ENCODE measurements at places on chromosomes 12 and 14. TPM values are rescaled to one million over a fixed set of nuclear protein-coding genes. Genes with fewer than 3 reads are reported as not detected.

Gene ARMH4
- 3.3 TPM for total RNA-seq

- DNase-seq: peak; percentile 20
Measured at GRCh38 chr14:103625356-103626095, 3.5 kb upstream of the KLC1 start.

- DNase-seq: peak; percentile 93
Measured at GRCh38 chr12:113214895-113215400, 6.3 kb upstream of the TPCN1 start.

DNA sequence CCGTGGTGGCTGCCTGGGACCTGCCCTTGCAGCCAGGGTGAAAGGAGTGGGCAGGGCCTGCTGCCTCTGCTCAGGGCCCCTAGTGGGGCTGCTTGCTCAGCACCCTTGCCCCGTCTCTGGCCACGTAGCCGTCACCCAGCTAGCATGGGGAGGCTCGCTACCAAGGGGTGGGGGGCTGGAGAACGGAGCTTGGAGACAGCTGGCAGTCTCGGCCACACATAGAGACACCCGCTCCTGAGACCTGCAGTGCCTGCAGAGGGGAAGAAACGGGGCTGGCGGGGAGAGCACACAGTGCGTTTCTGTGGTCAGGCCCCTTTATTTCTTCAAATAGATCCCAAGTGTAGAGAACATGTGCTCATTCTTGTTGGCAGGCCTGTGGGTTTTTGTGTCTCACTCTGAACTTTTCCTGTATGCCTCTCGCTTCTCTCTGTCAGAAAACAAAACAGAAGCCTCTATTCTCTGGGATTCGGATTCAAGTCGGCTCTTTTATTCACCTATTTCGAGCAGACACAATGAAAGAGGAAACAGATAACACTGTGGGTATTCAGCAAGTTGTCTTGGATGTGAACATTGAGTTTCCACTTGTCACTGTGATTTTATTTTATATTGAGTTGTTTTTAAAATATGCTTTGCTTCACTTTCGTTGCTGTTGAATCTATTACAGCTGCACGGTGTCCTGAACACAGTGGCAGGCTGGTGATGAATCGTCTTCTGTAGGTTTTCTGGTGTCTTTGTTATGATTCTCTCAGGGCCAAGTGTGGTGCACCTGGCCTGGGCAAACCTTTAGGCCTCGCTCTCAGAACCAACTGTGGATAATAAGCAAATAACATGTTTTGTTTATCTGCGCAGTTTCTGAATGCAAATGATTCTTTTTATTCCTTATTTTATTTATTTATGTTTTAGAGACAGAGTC, 26.5 kb downstream of the PACS2 start:
- no peak for DNase-seq

- DNase-seq: no peak
Measured at GRCh38 chr14:35558680-35559079, 24.7 kb downstream of the INSM2 start.

Gene SLC6A15
- total RNA-seq: 12.5 TPM

Gene PIWIL1
- total RNA-seq: 0.68 TPM

- DNase-seq: no peak
Measured at GRCh38 chr14:80764921-80765507, 176.5 kb downstream of the CEP128 start.

Gene ZNF891
- total RNA-seq: 0.51 TPM

- DNase-seq: peak; percentile 58
Measured at GRCh38 chr14:91303091-91303923, 58.8 kb upstream of the GPR68 start.

Gene TUBA1B
- total RNA-seq: 3,979 TPM

DNA sequence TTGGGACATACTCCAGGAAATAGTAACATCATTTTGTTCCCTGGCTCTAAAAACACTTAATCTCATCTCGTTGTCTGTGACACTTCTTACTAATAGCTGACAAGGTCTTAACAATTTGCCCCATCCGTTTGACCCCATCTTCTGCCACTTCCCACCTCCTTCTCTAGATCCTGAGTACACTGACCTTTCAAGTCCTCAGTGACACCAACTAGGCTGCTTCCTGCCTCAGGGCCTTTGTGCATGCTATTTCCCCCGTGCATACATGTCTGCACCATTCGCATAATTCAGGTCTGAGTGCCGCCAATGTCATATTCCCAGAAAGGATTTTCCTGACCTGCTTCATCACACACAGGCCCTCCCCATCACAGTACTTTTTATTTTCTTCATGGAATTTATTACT, 70.6 kb upstream of the CCND2 start:
- DNase-seq: no peak

DNA sequence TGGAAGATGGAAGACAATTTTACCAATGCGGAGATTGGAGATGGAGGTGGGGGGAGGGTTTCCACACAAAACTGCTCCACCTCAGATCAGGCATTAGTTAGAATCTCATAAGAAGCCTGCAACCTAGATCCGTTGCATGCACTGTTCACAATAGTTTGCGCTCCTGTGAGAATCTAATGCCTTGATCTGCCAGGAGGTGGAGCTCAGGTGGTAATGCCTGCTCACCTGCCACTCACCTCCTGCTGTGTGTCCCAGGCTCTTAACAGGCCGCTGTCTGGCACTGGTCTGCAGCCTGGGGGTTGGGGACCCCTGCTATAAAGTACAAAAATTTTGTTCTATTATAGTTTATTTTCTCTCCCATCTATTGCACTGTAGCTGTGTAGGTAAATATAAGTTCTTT, 84.9 kb upstream of the FOXG1 start:
- DNase-seq: no peak

GRCh38 chr12:52636189-52636588, 15.8 kb downstream of the KRT2 start:
- no peak for DNase-seq

Gene CLEC4E
- total RNA-seq: not detected

DNA sequence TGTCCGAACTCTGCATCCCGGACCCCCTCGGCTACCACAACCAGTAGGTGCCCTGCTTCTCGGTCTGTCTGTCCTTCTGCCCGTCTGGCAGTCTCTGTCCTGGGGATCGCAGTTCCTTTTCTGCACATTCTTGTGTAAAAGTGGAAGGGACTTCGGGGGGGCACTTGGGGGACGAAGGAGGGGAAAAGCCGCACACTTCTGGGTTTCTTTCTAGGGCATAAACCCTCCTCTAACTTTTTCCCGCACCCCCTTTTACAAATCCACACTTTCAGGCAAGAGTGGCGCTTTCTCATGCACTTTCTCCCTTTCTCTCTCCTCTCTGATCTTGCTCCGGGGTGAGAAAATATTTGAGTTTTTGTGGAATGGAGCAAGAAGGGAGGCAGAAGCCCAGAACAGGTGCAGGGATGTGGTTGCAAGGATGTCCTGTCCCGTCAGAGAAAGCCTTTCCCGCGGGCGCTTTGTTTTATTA, 506 bp downstream of the ESRRB start:
- no peak for DNase-seq

DNA sequence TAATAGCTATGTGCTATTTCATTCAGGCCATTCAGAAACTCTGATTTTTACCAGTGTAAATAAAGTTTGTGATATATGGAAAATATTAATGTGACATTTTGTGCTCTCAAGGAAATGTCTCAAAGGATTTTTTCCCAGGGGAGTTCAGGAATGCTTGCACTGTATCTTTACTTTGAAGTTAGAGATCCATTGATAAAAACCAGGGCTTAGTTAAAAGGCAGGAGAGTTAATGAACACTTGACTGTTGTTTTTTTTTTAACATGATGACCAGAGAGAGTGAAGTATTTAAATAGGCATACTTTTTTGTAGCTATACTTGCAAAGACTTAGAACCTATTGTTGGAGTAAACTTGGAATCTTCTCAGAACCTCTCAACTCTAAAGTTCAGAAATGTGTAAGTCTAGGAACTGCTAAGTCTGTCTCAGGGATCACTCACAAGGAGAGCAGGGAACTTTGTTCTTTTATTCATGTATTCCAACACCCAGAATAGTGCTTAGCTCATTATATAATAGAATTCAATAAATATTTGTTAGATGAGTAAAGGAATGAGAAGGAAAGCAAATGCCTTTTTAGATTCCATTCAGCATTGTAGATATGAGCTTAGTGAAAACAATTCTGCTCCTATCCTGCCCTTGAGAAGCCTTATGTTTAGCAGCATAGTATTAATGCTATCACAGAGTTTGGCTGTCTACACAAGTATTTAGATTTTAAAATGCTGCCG, 117.5 kb downstream of the DAAM1 start:
- DNase-seq: no peak

Gene SMCO2
- not detected for total RNA-seq

DNA sequence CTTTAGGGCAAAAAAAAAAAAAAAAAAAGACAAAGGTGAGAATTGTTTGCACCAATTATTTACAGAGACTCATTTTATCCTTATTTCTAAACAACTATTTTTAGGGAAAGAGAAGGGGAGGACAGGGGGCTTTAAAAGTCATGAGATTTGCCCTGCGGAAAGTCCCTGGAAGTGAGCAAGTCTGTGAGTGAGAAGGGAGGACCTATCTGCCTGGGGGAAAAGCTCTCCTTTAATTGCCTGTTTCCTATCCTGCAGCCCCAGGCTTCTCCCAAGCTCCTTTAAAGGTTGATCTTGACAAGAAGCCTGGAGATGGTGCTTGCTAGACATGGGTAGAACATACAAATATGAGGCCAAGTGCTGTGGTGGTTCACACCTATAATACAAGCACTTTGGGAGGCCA, 8.3 kb upstream of the CHST11 start:
- no peak for DNase-seq

Gene AVPR1A
- not detected for total RNA-seq

- DNase-seq: no peak
Measured at GRCh38 chr14:54715811-54716210, 148.9 kb downstream of the SAMD4A start.

DNA sequence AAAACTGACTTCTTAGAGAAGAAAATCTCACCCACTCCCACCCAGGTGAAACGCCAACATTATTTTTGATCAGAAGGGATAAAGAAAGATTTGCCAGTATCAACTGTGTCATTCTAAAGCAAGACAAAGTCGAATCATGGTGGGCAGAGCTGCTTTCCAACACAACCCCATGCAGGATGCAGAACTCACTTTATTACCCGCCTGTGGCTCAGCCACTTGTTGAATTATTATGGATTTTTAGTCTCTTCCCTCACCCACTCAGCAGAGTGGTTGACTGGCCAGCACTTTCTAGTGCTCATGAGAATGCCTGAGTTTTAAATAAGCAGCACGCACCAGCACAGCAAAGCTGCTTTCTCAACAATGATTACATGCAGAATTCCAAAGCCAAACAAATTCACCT, 32.1 kb downstream of the CRACR2A start:
- no peak for DNase-seq

DNA sequence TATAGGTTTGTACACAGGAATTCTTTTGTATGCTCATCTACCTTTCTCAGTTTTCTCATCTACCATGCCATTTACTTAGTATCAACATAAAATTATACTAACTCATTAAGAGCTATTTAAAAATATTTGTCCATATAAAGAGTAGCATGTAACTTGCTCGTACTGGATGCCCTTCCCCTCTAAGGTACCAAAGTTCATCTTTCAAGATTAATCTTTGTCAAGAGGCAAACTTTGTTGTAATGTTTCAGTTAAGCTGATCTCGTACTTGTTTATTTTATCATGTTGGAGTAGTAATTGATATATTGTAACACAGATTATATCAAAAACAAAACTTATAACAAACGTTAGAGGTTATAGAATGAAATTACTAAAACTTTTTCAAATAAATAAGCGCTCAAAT, 128.5 kb downstream of the PIK3C2G start:
- no peak for DNase-seq

- DNase-seq: no peak
Measured at GRCh38 chr14:92041203-92041602, 1.3 kb upstream of the TRIP11 start.

DNA sequence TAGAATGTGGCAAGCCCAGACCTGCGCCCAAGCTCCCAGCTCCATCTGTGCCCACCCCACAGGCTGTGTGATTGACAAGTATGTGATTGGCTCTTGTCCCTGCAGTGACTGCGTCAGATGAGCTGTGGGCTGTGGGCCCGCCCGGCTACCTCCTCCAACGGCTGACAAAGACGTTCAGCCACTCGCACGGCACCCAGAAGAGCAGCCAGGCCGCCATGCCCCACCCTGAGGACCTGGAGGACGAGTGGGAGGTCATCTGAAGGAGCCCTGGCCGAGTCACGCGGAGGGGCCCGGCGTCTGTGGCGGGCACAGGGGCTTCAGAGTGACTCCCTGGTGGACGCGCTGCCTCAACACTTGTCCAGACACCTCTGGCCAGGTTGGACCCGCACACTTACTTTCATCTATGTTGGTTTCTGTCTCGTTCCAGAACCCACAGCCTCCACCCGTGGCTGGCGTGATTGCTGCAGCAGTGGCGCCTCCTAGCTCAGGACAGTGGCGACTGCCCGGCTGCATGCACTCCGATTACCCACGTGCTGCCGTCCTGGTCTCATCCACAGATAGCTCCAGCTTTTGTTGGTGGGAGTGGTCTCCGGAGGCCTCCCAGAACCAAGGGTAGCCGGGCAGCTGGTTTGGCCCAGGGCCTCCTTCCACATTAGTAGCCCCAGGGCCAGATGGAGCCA, 11.4 kb downstream of the ANKRD9 start:
- no peak for DNase-seq

DNA sequence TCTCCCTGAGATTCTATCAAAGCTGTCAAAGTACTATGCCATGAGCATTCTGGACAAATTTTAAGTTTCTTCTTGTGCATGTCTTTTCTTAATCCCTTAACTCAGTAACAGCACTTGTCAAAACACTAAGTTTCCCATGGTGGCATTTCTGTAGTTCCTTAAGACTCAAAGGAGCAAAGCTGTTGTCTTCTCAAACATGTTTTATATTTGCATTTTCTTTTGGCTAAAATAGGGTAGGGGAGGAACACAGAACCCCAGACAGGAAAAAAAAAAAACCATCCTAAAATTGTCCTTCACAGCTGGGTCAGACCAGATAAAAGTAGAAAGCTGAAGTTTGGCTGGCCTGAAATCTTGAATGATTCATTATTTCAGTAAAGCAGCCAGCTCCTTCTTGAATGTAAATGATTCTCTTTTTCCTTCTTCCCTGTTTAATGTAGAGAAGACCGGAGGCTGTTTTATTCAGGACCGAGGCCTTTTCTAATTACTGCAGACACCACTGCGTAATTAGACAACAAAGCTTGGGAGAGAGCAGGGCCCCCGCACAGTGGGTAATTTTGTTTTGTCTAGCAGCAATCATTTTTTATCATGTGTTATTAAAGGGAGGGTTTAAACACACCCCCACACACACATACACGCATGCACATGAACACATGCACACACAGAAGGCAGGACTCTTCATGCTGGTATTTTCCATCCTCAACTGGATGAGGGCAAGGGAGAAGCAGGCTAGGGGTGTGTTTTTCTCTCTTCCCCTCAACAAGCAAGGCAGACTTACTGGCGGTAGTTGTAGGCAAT, 51.0 kb downstream of the PAH start:
- DNase-seq: no peak

Gene ITPR2
- total RNA-seq: 30.4 TPM
